AG09319 (cell line): ENCODE measurements at places on chromosomes 1 and 21.
A peak's percentile ranks its signal among the peaks of the same experiment; 100 is the strongest.

DNA sequence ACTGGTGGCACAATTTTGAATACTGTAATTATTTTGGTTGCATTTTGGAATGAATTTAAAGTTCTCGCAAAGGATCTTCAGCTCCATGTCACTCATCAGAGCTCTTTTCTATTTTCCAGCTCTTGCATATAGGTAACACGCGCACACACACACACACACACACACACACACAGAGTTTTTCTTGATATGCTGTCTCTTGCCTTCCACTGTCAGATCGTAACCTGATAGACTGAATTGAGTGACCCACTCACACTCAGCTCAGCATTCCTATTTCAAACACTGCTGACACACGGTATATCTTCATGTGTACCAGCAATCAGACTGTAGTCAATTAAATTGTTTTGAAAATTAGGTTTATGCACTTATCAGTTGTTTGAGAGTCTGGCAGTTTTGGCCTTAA lies 214.1 kb downstream of the PBX1 start:
- DNase-seq = no peak

DNA sequence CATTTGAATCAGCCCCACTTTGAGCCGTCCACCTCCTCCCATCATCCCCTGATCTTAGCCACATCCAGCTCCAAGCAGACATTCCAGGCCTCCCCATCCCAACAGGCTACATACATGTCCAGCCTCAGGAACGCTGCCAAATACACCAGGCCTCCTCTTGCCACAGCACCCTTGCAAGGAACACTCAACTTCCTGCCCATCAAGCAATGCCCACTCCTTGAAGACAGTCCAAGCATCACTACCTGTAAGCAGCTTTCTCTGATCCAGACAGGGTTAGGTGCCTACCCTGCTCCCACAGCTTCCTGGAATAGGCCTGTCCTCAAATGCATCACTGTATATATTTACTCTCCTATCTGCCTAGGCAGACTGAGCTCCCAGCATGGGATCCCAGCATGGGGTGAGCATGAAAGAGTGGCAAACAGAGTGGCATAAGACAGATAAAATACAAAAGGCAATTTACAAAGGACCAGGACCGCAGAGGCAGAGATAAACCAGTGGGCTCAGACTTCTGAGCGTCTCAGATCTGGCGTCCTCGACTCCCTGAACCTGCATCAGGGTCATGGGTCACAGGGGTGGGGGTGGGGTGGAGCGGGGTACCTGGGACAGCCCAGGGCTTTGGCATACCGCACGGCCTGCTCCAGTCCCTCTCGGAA lies 816 bp downstream of the HYI start:
- DNase-seq = peak; percentile 25

GRCh38 chr1:86703696-86704457 lies 499 bp upstream of the SH3GLB1 start:
- DNase-seq = no peak

DNA sequence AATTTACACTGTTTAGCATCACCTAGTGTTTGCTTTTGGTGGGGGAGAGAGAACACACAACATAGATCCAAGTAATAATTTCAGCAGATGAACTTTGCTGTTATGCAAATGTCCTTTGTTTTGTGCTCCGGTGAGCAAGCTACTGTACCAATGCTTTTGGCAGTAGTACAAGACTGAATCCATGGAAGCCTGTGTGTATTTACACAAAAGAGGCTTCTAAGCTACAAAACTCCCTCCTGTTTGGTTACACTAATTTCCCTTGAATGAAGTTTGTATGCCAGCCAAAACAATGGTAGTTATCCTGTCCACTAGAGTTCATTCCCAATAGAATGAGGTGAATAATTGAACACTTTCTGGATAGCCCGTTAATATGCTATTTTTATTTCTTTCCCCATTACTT lies 320.5 kb downstream of the KCTD3 start:
- no peak for DNase-seq

DNA sequence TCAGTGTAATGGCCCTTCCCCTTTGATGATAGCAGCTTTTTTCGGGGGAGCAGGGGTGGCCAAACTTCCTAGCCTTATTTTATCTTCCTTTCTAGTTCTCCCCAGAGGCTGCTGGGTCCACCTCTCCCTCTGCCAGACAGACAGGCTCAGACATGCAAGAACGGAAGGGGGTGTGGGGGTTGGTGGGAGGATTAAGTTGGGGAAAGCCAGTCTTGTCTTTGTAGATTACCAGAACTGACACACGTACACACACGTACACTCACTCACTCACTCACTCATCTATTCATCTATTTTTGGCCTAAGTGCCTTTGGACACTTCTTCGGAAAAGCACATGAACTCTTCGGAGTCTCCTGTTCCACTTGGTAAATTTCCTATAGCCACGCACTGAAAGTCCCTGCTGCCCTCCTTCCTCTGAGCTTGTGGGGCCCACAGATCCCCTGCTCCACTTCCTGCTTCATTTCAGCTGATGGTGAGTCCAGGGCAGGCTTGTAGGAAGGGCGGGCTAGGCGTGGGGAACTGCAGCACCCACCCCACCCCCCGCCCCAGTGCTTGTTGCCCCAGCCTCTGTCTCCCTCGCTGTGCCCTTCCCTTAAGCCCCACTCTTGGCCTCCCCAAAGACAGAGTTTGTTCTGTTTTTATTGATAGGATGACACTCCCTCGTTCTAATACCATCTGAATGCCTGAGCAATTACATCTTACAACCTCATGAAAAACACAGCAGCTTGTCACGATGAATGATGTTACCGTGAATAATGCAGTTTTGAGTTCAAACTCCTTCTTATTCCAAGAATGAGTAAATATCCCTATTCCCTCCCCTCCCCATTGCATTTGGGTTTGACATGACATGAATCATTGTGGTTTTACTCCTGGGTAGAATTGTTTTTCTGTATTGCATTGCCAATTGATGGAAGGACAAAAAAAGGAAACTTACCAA lies 60.7 kb upstream of the ATP5PO start:
- peak; percentile 75 for DNase-seq

- DNase-seq = no peak
Observed at GRCh38 chr1:161910604-161911003, 113.1 kb downstream of the OLFML2B start.

DNA sequence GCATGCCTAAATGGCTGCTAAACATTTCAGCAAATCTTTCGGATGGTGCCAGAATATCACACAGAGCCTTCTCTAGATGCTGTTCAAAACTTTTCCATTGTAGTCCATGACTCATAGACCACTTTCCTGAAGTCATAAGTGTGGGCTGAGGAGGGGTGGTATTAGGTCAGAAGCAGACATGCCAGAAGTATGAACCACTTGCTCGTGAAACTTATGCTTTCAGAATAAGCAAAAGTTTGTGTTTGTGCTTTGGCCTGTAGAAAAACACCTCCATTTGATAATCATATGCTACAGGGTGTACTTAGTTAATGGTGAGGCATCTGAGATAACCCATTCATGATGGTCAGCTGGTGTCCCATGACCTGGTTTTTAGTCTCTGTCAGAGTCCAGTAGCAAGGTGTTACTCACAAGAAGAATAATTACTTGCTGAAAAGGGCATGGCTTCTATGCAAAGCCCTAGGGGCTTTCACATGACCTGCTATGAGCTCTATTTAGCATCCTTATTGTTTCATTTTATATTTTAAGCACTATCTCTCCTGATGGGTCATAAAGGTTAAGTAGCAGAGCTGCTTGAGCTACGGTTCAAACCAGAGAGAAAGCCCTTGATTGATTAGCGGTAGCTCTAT lies 183.1 kb upstream of the IVNS1ABP start:
- DNase-seq = peak; percentile 20

DNA sequence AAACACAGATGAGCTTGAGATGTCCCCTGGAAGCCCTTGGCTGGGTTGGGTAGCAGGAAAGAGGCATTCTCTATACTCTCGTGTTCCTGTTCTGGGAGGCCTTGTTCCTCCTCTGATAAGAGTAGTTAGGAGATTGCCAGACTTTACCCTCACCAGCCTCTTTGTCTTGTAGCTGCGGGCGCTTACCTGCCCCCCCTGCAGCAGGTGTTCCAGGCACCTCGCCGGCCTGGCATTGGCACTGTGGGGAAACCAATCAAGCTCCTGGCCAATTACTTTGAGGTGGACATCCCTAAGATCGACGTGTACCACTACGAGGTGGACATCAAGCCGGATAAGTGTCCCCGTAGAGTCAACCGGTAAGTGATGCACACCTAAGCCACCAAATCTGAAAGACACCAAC lies 5.2 kb downstream of the AGO1 start:
- DNase-seq = no peak

DNA sequence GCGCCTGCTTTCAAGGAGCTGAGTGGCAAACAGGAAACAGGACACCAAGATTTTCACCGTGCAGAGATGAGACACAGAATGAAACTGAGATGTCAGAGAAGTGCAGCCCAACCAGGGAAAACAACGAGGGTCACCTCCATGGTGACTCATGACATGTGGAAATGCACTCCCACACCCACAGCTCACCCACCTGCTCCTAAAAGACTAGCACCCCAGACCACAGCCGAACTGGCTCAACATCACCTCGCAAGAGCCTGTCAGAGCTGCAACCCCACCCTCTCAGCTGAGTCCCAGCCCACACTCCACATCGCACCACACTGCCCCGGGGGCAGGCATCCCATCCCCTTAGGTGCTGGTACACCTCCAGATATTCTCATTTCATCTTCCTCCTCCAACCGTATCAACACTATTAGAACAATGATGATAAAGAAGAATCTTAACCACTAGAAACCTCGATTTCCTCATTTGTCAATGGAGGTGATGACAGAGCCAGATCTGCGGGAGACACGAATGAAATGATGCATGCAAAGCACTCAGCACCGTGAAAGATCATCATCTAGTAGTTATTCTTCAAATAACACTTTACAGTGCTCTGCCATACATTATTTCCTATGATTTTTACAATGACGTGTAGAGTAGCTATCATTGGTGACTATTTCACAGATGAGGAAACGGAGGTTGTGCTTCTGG lies 103.2 kb downstream of the DMRTB1 start:
- DNase-seq = no peak

GRCh38 chr1:38964140-38964548 lies 22.5 kb upstream of the RHBDL2 start:
- DNase-seq = no peak

- DNase-seq = no peak
Observed at GRCh38 chr1:58611861-58612385, 34.9 kb upstream of the TACSTD2 start.

DNA sequence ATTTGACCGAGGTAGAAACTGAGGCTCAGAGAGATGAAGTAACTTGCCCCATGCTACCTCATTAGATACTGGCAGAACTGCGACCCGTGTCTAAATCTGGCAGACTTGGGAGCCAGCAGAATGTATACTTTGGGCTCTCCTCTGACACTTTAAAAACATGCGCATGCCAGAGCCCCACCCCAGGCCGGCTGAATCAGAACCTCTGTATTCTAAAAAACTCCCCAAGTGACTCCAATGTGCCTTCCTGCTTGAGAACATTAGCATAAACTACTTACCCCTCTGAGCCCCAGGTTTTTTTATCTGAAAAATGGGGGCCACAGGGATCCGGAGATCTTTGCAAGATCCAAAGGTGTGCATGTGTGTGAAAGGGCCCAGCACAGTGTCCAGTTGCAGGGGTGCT lies 344.7 kb upstream of the USP24 start:
- DNase-seq = peak; percentile 28

DNA sequence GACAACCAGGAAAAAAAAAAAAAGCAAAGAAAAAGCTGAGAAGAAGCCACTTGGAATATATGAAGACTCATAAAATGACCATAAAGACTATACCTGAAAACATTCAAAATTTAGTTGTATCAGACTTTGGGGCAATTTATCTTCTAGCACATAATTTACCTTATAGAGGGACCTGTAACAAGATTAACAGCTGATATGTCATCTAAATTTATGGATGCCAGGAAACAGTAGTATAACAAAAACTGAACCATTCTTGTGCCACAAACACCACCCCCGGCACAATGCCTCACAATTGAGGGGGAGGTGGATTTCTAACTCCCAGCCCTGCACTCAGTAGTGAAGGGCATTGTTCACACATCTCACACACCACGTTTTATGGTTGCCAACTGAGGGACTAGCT lies 1352.0 kb downstream of the BRINP3 start:
- no peak for DNase-seq

DNA sequence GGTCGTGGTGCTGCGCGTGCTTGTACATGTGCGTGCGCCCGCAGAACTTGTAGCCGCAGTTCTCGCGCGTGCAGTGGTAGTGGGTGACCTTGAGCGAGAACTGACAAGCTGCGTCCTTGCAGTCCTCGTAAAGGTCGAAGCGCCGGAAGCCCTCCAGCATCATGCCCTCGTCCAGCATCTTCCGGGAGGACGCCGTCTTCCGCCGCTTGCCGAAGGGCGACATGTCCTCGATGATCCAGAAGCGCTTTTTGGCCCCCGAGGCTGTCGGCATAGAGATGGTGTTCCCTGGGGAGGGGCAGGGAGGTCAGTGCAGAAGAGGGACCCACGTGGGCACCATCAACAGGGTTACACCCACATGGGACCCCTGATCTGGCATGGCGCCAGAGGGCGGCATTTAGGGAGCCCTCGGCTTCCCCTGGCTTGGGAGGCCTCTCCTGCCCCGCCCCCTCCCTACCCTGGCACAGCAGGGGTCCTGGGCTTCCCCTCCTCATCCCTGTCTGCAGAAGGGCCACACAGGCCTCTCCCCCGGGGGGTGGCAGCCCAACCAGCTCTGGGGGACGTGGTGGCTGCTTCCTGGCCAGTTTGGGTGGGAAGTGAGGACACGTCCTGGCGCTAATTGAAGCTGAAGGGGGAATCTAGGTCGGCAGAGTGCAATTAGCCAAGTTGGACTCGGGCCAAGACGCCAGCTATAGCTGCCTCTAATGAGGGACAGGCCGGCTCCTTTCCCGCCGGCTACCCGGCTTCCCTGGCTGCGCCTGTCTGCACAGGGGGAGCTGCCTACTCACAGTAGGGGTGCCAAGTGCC lies 156.5 kb downstream of the CASZ1 start:
- no peak for DNase-seq

DNA sequence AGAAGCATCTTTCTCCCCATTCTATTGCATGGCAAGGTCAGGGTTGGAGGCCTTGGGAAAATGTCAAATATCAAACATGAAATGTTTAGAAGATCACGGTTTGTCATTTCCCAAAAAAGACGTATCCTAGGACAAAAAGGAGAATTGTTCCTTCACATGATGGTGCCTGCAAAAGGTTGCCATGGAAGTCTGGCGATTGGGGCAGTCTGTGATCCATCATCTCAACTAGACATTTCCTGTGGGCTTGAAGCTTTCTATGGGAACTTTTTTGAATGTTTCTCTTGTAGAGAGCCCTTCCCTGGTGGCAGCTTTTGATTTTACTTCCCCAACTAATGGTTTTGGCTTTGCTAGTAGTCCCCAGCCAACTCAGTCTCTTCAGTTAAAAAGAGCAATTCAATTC lies 106.3 kb downstream of the TGFB2 start:
- no peak for DNase-seq

GRCh38 chr1:43286533-43286932 lies 1.2 kb upstream of the C1orf210 start:
- no peak for DNase-seq

- DNase-seq = no peak
Observed at GRCh38 chr1:156276532-156276931, 6.1 kb downstream of the SMG5 start.
